ENCODE measurements at places on chromosomes 13 and 19. TPM values are rescaled to one million over a fixed set of nuclear protein-coding genes. Genes with fewer than 3 reads are reported as not detected.
A peak's percentile ranks its signal among the peaks of the same experiment; 100 is the strongest.

Gene NEK5
- 0.05 TPM for total RNA-seq

Gene TSEN34
- total RNA-seq: 17.4 TPM

Gene KCTD12
- total RNA-seq: 3.7 TPM

Gene FUT3
- total RNA-seq: 0.93 TPM

Gene SELENOV
- total RNA-seq: not detected

Gene INAFM1
- 5.6 TPM for total RNA-seq

Gene CYP4F22
- 1.5 TPM for total RNA-seq

DNA sequence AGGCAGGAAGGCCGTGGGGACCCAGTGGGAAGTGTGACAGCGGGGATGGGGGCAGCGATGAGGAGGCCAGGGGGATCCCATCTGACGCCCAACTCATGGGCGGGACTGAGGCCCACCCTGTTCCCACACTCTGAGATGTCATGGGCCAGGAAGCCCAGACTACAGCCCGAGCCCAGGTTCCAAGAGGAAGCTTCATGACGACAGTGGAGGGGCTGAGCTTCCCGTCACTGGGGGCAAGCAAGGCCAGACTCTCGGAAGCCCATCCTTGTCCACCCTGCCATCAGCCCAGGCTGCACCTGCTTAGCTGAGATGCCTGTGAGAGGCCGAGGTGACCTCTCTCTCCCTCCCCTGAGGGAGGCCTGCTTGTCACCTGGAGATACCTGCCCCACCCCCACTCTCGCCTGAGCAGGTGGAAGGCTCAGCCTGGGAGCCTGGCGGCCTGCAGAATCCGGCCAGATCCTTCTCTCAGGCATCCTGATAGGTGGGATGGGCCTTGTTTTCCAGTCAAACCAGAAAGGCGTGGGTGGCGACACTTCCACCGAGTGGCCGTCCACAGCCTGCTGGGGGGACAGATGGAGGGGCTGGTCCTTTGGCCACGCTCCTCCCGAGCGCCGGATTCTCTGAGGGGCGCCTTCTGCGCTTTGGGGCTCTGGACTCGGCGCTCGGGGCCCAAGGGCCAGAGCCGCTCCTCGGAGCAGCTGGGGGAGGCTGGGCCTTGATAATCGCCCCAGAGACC is 4.8 kb downstream of the ZBTB7A start:
- peak; percentile 77 for DNase-seq

- no peak for DNase-seq
These were observed 880.6 kb upstream of the GPC6 start for GRCh38 chr13:92346046-92346445.

- DNase-seq: no peak
These were observed 384.6 kb downstream of the FGF14 start for GRCh38 chr13:102017248-102017647.

- no peak for DNase-seq
These were observed 844 bp upstream of the ASPDH start for GRCh38 chr19:50514346-50515167.

GRCh38 chr13:44574466-44574855 is 1.7 kb downstream of the TSC22D1 start:
- no peak for DNase-seq

DNA sequence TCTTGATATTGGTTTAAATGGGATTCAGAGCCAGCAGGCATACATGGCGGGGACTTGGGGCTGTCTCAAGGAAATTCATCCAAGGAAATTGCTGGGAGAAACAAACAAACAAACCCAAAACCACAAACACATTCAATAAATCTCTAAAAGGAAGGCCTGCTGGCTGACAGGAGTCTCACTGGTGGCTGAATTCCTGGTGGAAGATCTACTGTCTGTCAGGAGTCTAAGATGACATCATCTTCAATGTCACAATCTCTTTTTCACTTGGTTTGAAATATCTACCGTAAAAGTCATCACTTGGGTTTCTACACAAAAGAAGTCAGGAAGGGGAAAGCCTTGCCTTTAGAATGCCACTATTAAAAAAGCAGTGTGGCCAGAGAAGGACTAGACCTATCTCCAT is 87.9 kb downstream of the KLF5 start:
- DNase-seq: no peak

DNA sequence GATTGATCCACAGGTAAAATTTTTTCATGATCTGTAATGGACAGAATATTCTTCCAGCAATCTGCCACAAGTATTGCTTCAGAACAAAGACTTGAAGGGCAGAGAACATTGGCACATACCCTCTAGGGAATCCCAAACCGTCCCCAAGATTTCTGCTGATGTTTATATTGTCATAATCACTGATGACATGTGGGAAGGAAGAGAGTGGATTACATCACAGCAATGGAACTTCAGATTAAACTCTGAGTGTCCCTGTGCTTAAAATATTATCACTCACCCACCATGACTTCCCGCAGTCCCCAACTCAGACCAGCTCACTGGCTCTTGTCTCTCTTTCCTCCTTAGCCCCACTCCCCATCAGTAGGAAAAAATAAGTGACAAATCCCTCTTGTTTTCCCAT is 8.5 kb upstream of the TPT1 start:
- DNase-seq: no peak

GRCh38 chr13:78430166-78430791 is 173.1 kb downstream of the POU4F1 start:
- no peak for DNase-seq

DNA sequence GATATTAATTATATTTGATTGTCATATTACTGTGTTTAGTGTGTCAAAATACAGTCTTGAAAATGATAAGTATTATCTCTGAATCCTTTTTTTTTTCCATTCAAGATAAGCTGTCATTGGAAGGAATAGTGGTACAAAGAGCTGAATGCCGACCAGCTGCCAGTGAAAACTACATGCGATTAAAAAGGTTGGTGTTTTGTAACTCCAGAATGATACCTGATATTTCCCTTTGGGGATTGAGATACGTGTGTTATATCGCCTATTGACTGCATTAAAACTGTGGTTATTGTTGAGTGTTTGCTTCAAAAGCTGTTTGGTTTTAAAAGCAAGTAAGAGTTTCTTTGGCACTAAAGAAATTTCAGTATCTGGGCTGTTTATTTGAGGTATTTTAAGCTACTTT is 6.5 kb upstream of the KCTD4 start:
- DNase-seq: no peak

- DNase-seq: no peak
These were observed 191.1 kb downstream of the RGCC start for GRCh38 chr13:41648314-41648935.

DNA sequence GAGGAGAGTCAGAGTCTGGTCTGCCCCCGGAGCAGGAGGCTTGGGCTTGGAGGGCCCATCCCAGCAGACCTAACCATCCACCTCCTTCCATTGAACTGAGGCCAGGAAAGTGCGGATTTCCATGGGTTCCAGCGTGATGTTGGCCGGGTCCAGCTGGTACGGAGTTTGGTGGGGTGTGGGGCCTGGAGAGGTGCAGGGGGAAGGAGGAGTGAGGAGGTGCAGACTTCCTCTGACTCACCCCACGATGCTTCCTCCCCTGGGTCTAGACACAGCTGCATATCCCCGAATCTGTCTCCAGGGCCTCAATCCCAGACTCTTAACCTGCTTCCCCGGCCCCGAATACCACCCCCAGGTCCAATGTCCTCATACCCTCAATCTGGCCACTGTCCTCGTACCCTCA is 20.0 kb downstream of the MAN2B1 start:
- no peak for DNase-seq

DNA sequence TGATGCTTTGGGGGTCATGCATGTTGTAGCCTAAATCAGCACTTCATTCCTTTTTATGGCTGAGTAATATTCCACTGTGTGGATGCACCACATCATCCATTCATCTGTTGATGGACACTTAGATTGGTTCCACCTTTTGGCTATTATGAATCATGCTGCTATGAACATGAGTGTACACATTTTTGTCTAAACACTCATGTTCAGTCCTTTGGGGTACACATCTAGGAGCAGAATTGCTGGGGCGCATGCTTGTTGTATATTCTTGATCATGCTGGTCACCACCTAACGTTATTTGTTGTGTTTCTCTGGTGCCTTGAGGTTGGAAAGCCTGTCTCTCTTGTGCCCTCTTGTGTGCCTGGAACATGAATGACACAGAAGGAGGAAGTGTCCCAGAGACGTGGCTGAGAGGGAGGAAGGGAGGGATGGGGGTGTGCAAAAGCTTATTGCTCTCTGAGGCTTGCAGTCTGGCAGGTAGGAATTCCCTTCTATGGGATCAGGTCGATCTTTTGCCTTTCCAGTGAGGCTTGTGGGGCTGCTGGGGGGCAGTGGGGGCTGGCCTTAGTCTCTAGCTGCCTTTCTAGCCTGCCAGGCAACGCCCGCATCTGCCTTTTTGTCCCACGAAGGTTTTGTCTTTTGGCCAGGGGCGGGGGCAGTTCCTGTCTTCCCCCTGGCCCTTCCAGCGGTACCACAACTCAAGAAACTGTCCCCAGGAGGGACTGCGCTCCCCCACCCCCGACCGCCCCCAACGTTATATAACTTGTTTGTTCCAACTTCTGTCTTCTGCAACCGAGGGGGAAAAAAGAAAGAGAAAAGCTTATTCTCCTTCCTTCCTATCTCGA is 7.6 kb downstream of the KLHL26 start:
- no peak for DNase-seq

DNA sequence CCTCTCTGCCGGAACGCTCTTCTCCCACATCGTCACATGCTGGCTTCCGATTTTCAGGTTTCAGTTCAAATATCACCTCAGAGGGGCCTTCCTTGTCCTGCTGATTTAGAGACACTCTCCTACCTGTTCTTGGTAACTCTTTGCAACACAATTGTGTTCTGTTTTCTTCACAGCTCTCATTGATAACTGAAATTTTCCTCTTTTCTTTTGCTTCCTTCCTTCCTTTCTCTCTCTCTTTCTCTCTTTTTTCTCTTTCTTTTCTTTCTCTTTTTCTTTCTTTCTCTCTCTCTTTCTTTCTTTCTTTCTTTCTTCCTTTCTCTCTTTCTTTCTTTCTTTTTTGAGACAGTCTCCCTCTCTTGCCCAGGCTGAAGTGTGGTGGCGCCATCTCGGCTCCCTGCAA is 12.0 kb upstream of the LRRC4B start:
- DNase-seq: no peak

- no peak for DNase-seq
These were observed 40.5 kb upstream of the RCBTB2 start for GRCh38 chr13:48573213-48574007.

GRCh38 chr19:50723735-50724521 is 764 bp downstream of the CLEC11A start:
- no peak for DNase-seq

- DNase-seq: no peak
These were observed at the start of gene PCDH17 for GRCh38 chr13:57631596-57632275. Gene PCDH17 (plus strand): TSS chr13:57631744. CDS start chr13:57632547, 803 bp downstream.

GRCh38 chr19:19618219-19619051 is at the start of gene PBX4:
Gene PBX4 (minus strand): TSS chr19:19618687. CDS start chr19:19618629, 58 bp downstream.
- DNase-seq: peak; percentile 83

DNA sequence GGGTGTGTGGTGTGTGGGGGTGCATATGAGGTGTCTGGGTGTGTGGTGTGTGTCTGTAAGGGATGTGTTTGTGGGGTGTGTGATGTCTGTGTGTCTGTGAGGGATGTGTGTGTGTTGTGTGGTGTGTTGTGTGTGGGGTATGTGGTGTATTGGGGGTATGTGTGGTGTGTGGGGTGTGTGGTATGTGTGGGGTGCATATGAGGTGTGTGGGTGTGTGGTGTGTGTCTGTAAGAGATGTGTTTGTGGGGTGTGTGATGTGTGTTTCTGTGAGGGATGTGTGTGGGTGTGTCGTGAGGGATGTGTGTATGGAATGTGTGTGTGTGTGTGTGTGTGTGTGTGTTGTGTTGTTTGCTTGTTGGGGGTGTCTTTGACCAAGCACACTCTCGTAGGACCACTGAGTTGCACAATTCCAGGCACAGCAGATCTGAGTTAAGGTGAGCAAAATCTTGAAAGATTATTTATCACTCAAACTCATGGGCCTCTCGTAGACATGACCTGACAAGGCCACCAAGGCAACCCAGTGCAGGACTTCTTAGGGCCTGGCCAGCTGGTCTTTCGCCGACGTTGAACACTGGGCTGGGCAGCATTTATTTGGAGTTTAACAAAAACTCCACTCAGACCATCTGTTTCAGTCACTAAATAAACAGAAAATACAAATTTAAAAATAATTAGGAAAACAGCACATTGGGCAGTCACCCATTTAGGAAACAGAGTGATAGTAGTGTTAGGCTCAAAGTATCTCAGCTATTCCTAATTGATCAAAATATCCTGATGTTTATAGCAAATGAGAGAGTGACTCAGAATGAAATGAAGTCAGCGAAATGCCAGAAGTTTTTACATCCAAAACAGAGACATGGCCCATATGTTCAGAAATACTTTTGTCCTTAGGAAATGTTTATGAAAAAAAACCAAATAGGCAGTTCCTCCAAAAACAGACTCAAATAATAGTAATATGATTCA is 301.1 kb downstream of the FGF9 start:
- no peak for DNase-seq

GRCh38 chr13:53200498-53201453 is 172.2 kb downstream of the OLFM4 start:
- DNase-seq: no peak

GRCh38 chr13:69856331-69856730 is 251.3 kb upstream of the ATXN8OS start:
- no peak for DNase-seq

- no peak for DNase-seq
These were observed 3.6 kb downstream of the FOXO1 start for GRCh38 chr13:40662866-40663265.

DNA sequence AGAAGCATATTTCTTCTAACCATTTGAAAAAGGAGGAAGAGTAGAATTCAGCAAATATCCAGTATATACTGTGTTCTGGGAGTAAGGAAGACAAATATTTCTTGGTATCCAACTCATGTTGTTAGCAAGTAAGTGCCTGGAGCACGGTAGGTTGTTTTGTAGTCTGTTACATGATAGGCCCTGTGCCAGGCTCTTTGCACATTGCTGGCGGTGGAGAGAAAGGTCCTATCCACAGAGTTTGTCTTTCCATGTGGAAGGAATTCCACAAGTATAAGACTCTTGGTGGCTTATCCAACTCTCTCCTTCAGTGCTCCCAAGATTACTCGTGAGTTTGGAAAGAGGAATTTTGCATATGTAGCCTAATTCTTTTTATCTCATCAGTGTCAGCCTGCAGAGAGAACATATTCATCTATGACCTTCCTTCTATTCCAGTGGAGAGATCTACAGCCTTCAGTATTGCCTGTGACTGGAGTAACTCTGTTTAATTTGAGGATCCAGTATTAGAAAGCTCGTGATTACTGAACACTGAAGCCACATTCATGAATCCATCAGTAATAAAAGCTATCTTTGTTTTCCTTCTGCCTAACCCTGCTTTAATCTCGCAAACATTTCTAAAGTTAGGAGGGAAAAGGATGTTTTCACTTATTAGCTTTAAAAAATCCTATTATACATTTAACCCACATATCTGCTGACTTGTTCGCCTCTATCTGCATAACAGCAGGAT is 183.9 kb upstream of the CSNK1A1L start:
- no peak for DNase-seq

DNA sequence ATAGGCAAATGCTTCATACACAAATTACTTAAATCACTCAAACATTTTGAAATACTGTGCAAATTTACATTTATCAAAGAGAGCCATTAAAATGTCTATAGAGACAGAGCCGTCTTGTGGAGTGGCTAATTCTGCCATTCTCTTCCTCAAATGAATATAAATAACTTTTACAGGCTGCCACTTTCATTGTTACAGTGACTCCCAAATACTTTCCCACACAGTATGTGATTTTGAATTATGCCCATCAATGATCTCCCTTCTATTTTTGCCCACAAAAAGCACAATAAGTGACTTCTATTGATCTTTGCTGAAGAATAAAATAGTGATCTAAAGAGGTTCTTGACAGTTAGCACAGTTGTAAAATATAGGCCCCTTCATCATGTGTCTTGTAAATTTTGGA is 1244.9 kb downstream of the PCDH17 start:
- no peak for DNase-seq

GRCh38 chr19:2221250-2221831 is 14.8 kb downstream of the PLEKHJ1 start:
- DNase-seq: no peak

- DNase-seq: no peak
These were observed 132.3 kb downstream of the LIG4 start for GRCh38 chr13:108083056-108083455.
